ENCODE measurements at places on chromosomes 3 and 15.

- no peak for DNase-seq
Measured at GRCh38 chr15:90564051-90564450, 34.3 kb downstream of the CRTC3 start.

DNA sequence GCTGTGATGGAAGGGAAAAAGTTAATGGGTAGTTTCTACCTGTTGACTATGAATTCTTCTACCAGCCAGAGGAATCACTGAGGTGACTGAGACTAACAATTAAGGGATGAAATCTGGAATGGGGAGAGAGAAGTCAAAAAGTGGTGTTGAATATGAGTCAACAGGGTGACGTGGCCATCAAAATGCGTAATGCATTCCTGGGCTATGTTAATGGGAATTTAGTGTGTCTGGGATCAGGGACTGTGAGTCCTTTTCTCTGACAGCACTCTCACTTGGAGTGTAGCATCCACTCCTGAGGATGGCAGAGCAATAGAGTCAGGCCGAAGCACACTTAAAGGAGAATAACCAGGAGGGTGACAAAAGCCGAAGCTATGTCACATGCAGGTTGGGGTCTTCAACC lies 60.4 kb downstream of the MESD start:
- DNase-seq: no peak

DNA sequence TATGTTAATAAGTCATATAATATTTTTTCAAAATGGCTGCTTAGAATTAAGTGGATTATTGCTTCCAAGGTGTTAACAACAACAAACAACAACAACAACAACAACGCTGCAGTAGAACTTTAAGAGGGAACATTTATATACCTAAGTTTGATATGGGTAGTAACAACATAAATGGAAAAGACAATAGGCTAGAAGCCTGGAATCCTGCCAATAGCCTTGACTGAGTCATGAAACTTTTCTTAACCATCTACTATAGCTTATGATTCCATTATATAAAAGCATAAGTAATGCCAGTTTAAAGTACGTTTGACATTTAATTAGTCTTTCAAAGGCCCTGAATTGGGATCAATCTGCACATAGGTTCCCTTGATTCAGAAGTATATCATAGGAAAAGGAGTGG lies 31.2 kb downstream of the SATB1 start:
- no peak for DNase-seq

- DNase-seq: no peak
Measured at GRCh38 chr15:65059931-65060596, 7.7 kb downstream of the RASL12 start.

DNA sequence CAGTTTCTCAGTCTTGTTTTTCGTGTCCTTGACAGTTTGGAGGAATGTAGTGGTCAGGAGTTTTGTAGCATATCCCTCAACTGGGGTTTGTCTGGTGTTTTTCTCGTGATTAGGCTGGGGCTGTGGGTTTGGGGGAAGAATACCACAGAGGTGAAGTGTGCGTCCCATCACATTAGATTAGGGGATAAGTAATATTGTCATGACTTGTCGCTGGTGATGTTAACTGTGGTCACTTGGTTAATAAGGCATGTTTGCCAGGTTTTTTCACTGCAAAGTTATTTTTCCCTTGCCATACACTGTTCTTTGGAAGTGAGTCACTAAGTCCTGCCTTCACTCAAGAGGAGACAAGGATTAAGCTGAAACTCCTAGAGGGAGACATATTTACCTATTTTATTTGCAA lies 39.1 kb downstream of the PAK2 start:
- DNase-seq: no peak

DNA sequence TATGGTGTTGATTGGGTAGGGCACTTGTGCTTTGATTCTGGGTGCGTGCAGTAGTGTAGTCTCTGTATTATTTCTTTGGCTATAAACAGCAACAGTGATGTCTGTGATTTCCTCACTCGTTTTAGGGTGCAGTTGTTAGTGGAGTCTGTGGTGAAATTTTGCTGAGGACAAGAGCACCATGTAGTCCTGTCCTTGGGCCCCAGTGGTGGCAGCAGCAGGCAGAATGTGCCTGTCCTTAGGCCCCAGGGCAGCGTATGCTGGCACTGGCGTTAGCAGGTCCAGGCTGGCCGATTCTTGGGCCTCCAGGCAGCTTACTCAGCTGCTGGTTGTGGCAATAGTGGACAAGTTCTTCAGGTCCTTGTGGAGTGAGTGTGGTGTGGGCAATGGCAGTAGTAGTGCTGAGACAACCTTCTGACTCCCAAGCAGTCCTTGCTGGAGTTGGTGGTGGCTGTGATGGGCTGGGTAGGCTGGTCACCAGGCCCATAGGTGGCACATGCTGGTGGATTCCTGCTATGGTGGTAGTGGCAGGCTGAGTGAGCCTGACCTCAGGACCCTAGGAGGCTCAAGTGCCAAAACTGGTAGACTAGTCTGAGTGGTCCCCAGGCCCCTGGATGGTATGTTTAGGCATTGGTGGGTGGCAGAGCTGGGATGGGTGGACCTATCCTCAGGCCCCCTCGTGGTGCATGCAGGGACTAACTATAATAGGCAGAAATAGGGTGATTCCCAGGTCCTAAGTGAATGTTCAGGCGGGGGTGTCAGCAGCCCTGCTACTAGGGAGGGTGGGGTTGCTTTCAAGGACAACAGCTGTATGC lies 56.3 kb downstream of the TNFAIP8L3 start:
- DNase-seq: peak; percentile 39

- no peak for DNase-seq
Measured at GRCh38 chr3:155712008-155712407, 32.9 kb downstream of the PLCH1 start.

GRCh38 chr3:15797642-15798303 lies at the start of gene ANKRD28:
Gene ANKRD28, minus strand, starts transcription at chr3:15797979. Its CDS starts 1,458 bp downstream, at chr3:15796521.
- DNase-seq: no peak

DNA sequence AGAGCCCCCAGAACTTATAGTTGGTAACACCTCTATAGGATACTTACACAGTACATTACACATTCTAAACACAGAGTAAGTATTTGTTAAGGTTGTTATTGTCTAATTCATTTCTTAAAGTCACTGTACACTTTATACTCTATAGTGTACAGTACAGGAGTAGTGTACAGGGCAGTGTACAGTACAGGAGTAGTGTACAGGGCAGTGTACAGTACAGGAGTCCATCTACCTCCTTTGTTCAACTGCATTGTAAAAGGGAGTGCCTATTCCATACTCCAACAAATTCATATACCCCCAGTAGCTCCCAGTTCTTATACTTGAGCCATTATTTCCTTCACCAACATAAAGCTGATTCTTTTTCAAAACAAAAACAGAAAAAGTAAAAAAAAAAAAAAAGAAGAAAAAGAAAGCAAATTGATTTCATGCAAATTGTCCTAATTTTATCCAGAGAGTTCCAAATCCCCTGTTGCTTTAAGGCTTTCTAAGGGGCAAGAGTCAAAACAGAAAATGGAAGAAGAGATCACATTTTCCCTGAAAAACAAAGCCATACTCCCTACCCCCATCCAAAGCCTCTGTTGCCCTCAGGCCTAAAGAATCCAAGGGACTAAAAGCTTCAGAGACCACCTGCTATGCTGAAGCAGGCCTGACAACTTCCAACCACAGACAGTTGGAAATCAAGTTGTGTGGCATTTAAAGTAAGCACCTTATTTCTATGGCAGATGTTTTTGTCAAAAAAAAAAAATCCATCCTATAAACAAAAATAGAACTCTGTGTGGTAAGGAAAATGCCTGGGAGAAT lies 125.6 kb downstream of the PLCH1 start:
- no peak for DNase-seq

- DNase-seq: no peak
Measured at GRCh38 chr15:101126618-101127505, 125.0 kb downstream of the CHSY1 start.

DNA sequence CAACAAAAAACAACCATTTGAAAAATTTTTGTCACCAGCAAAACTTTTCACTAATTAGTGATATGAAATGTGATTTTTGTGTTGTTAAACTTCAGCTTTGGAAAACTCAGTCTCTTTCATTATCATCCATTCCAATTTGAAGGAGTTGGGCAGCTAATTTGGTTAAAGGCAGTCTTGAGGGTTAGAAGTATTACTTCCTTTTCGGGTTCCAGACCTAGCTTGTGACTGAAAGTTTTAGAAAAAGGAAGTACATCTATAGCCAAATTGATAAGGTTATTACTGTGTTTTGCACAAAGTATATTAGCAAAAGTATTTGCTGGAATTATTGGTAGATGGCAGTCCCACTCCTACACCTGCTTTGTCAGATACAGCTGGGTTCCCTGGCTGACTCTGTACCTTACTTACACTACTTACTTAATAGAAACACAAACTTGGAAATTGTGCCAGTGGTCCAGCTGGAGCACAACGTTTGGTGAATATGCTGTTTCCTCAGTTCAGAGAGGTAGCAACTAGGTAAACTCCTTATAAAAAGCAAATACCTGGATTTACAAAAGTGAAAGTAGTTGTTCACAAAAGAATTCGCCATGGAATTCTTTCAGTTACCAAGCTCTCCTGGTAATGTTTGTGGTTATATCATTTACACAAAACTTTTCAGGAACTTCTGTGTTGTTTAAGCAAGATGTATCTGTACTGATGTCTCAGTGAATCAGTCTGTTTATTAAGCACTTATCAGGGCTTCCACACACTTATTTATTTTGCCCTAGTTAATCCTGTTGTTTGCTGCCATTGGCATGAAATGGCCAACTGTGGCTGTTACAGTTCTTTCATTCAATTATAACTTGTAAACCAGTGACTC lies 31.6 kb downstream of the TIPARP start:
- DNase-seq: no peak

GRCh38 chr15:57183041-57183440 lies 193.3 kb upstream of the CGNL1 start:
- DNase-seq: no peak

GRCh38 chr3:134959516-134959915 lies 164.5 kb downstream of the EPHB1 start:
- no peak for DNase-seq

GRCh38 chr15:58999694-59000093 lies 12.2 kb downstream of the RNF111 start:
- no peak for DNase-seq

DNA sequence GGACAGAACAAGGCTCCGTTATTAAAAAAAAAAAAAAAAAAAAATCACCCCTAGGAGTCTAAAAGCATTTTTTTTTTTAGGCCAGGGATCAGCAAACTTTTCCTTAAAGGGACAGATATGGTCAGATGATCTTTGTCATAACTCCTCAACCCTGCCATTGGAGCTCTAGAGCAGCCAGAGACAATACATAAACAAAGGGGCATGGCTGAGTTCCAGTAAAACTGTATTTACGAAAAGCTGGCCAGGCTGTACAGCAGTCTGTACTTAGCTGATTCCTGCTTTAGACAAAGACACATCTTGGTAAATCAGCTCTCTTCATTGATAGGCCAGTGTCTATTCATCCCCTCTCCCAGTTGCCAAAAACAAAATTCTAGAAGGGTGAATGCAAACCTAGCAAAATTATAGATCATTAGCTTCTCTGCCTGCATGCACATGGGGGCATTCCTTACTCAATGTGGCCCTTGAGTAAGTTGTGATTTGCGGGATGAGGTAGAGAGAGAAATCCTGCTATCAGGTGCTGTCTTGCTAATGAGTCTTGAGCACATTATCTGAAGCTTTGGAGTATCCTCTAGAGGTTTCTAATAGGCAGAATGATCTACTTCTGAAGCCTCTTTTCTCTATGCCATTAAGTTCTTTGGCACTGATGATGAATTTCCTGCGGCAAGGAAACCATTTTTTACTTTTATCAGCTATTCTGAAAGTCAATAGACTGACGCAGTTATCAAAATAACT lies 35.2 kb downstream of the SENP8 start:
- no peak for DNase-seq

- no peak for DNase-seq
Measured at GRCh38 chr15:77475001-77475400, 54.3 kb downstream of the HMG20A start.

GRCh38 chr3:109178708-109179107 lies 42.2 kb downstream of the C3orf85 start:
- DNase-seq: no peak

GRCh38 chr3:32422943-32423342 lies 31.3 kb downstream of the CMTM7 start:
- no peak for DNase-seq

DNA sequence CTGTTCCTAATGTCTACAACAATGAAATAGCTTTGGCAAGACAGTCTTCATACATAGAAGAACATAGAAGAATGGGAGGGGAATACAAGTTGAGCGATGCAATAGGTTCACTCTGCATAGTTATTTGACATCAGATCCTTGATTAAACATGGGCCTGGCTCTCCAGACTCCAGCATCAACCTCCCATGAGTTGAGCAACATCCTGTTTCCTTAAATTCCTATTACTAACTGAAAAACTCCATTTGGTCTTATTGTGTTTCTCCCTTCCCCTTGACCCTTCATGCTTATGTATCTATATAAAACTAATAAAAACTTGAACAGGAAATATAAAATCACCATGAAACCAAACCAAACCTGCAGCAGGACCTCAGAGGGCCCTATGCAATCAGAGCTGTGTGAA lies 304.5 kb upstream of the SATB1 start:
- DNase-seq: no peak

DNA sequence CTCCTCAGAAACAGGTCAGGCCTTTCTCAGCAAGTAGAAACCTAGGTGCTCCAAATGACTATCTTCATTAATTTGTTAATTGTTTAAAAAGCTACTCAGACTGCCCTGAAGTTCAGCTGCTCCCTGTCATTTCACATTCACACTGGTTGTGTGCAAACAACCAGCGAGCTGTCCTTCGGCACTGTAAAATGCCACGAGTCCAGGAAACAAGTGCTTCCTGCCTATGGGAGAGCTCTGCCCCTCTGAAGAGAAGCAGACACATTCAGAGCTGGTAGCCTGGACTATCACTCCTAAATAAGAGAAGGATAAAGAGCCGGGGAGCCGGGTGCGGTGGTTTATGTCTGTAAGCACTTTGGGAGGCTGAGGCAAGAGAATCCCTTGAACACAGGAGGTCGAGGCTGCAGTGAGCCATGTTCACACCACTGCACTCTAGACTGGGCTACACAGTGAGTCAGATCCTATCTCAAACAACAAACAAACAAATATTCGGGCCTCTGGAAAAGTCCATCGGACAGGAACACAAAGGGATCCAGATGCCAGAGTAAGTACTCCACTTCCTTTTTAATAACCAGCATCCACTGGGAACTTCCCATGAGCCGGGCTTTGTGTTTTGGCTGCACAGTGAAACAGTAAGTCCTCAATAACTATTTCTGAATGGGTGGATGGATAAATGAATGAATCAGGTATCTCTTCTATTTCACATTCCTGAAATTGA lies 114.4 kb upstream of the WNT5A start:
- no peak for DNase-seq
